ENCODE measurements at places on chromosomes 7 and 10. TPM values are rescaled to one million over a fixed set of nuclear protein-coding genes. Genes with fewer than 3 reads are reported as not detected.

ST8SIA6 gene
- 0.95 TPM for total RNA-seq

PMS2 gene
- 12.5 TPM for total RNA-seq

CAMK2B gene
- not detected for total RNA-seq

PNLIPRP2 gene
- total RNA-seq, result not detected

UNCX gene
- total RNA-seq, result not detected

DEPP1 gene
- total RNA-seq, result not detected

GPR141 gene
- not detected for total RNA-seq

- DNase-seq, result no peak
These were observed 55.1 kb upstream of the PTPN12 start for GRCh38 chr7:77482015-77482414.

DNA sequence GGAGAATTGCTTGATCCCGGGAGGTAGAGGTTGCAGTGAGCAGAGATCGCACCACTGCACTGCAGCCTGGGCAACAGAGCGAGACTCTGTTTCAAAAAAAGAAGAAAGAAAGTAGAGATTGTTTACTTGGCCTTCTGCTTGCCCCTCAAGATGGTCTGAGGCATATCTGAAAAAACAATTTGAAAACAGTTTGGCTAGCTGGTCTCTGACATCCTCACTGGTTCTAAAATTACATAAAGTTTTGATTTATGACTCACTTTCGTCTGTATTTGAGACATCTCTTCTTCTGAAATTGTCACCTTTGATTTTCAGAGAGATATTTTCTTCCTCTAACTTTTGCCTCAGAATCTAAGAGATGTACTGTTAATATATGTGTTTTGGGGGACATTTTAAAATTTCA, 49.6 kb upstream of the HELLS start:
- DNase-seq, result no peak

GRCh38 chr7:87816389-87816788, 59.8 kb downstream of the SLC25A40 start:
- no peak for DNase-seq

DNA sequence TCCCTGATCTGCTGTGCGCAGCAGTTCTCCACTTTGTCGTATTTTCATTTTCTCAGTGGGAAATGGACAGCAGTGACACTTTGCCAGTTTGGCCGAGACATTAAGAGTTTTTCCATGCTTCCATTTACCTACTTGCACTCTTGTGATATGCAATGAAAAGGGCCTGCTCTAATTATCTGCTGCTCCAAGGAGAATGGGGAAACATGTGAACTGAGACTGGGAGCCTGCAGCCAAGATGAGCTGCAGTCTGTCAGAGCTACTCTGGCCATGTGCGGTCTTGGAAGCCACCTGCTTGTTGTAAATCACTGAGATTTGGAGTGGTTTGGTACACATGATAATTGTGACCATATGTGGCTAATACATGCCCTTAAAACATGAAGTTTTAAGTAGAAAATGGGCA, 586.6 kb upstream of the POT1 start:
- DNase-seq, result no peak

- DNase-seq, result no peak
These were observed 15.2 kb upstream of the NFE2L3 start for GRCh38 chr7:26136831-26137230.

- no peak for DNase-seq
These were observed 8.2 kb upstream of the FAM3C start for GRCh38 chr7:121404348-121404747.

DNA sequence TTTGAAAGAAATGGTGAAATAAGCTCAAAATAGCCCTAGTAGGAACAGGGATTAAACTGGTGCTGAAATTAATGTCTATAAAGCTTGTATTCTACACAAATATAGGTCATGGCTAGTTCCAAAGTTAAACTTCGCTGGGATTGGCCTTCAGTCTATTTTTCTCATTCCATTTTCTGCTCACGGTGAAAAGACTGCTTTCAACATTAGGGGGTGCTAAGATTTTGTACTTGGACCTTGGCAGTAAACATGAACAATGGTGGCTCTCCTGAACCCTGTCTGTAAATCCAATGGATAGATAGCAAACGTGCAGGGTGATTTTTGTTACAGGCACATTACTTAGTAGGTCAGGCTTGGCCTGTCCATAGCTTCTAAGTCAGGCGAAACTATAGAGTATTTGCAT, 36.0 kb upstream of the RSU1 start:
- DNase-seq, result no peak

GRCh38 chr10:90920986-90921666, at the start of gene ANKRD1:
Gene ANKRD1 (minus strand): TSS chr10:90921087. CDS start chr10:90921027, 60 bp downstream.
- DNase-seq, result no peak

- DNase-seq, result no peak
These were observed 5.0 kb upstream of the CCM2 start for GRCh38 chr7:44994877-44995554.

- DNase-seq, result no peak
These were observed 255.3 kb downstream of the DNAJB9 start for GRCh38 chr7:108824840-108825580.

DNA sequence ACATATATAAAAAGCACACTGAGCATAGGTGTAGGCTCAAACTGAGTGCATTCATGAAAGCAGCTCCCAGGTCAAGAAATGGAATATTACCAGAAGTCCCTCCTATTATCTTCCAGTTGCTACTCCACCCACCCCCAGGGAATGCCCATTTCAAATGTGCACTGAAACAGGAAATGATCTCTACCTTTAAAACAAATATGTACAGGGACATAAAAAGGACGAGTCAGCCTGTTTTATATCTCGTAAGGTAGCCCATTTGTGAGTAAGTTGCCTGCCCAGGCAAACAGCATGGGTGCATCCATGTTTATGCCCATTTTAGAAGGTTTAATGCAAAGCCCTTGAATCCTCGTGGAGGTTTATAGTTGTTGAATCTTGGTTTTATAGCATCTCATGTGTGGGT, 10.4 kb downstream of the FFAR4 start:
- no peak for DNase-seq

DNA sequence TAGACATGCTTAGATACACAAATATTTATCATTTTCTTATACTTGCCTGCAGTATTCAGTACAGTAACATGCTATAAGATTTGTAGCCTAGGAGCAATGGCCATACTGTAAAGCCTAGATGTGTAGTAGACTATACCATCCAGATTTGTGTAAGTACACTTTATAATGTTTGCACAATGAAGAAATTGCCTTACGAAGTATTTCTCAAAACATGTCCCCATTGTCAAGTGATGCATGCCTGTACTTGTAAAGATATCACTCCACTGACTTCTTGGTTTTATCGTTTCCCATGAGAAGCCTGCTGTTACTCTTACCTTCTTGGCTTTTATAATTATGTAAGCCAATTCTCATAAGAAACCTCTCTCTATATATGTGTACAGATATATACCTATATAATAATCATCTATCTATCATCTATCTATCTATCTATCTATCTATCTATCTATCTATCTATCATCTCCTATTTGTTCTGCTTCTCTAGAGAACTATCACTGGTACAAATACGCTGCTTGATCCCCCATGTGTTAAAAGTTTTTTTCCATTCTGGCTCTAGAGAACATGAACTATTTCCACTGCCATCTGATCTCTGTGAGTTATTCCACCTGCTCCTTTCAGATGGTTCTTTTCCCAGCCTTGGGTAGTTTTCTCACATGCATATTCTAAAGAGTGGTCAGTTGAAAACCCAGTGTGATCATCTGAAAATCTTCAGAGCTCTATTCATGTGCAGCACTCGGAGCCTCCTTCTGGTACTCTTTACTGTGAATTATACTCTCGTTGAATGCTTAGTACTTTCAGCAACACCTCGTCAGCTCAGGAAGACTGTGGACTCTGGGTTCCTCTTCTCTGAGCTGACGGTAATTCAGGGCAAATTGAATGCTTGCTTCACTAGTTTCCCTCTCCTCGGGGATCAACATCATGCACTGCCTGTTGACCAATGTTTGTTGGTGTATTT, 14.5 kb upstream of the VCL start:
- DNase-seq, result no peak

DNA sequence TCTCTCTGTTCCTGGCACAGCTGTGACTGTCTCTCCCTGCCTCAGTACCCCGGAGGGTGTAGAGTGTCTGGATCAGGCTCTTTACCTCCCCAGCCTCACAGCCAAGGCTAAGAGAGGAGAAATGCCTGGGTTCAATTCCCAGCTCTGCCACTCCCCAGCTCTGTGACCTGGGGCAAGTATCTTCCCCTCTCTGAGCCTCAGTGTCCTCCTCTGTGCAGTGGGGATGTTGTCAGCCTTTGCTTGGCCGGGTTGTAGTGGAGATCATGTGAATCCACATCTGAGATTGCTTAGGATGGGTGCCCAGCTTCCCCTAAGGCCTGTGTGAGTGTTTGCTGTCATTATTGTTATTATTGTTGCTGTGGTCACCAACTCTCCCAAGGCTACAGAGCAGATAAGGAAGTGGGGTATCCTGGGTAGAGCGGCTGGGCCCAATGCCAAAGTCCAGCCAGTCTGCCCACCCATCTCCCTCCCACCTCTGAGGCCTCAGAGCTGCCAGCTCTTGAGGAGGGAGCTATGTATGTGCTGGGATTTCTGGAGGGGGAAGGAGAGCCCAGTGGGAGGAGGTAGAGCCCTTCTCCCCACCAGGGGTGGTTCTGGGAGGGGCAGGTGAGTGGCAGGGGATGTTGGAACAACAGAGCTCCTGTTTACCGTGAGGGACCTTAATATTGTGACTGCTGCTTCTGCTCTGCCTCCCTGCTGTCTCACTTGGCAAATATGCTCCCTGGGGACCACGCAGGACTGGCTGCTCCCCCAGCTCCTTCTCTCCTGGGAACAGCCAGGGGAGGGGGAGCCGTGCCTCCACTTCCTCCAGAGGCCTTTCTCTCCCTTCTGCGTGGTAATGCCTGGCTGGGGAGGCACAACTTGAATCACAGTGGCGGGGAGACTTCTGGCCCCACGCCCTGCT, 170.5 kb downstream of the RPS24 start:
- no peak for DNase-seq

GRCh38 chr10:44924261-44925040, 13.3 kb downstream of the TMEM72 start:
- no peak for DNase-seq

GRCh38 chr10:112805254-112805590, 144.8 kb upstream of the TCF7L2 start:
- DNase-seq, result no peak

DNA sequence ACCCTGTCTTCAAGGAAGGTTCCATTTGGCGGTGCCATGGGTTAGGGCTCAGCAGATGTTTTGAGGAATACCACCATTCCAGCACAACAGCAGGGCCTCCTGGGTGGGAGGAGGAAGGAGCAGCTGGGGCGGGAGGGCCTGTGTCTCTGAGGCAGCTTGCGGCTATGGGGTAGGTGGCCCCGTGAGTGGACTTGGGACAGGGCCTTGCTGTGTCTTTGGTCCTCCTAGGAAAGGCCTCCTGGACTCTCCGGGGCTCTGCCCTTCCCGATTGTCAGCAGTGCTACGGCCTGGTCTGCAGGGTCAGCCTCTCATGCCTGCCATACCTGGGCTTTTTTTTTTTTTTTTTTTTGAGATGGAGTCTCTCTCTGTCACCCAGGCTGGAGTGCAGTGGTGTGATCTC, 96.7 kb downstream of the PAXIP1 start:
- no peak for DNase-seq

DNA sequence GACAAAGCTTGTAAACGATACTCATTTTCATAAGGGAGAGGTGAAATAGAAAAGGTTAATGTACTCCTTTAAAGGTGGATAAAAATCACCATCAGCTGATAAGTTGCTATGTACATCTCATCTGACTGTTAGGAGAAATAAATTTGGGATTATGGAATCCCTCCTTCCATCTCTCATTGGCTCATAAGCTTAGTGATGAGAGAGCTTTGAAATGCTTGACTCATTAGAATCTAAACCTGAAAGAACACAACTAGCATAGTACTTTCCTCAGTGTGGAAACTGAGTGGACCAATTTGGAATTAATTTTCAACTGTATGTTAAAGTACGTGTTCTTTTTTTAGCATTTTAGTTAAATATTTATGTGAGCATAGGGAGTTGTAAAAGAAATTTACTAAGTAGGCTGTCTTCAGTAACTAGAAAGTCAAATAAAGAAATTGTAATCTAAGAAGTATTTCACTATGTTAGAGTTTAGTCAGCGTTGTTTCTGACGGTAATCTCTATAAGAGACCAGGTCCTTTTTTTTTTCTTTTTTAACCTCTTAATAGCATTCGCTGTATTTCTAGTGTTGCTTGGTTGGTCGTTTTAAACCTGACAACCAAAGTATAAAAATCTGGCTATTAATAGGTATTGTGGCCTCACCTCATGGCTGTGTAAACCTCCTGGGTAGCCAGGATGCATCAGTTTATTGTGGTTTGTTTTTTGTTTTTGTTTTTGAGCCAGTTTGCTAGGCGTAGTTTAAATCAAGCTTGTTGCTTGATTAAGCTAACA, 34.4 kb downstream of the FHIP2A start:
- no peak for DNase-seq

- no peak for DNase-seq
These were observed 60.8 kb upstream of the NAMPT start for GRCh38 chr7:106345421-106346166.

- DNase-seq, result no peak
These were observed 253.6 kb downstream of the GRID1 start for GRCh38 chr10:86113044-86113443.

DNA sequence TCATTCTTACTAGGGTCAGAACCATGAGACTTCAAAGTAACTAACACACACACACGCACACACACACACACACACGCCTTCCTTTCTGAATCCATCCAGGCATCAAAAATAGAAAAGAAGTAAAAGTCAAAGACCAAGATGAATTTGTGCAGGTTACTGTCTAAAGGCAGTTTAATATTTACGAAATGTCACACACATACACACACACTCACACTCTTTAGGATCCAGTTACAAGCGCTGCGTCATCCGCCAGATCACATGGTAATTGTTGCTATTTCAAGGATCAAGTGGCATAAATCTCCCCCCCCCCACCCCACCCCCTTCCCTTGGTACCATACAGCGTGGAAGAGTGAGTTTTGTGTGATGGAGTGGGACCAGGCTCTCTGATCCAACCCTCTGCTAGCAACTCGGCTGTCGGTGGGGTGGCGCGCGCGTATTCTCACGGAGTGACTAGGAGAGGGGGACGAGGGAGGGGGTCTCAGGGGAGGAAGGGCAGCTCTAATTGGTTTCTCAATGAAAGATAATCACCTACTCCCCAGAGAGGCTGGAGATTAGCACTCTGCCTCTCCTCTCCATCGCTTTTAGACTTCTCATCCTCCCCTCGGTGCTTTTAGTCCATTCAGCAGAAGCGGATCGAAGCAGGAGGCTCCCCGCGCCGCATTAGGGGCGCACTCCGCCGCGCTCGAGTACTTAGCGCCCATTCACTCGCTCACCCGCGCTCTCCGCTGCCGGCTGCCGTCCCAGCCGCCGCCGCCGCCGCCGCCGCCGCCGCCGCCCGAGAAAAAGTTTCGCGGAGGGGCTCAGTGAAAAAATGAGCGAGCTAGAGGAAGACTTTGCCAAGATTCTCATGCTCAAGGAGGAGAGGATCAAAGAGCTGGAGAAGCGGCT, 83.5 kb upstream of the PRKG1 start:
- DNase-seq, result no peak
